EH (cell line): ENCODE measurements at places on chromosomes 6 and 20.
A peak's percentile ranks its signal among the peaks of the same experiment; 100 is the strongest.

DNA sequence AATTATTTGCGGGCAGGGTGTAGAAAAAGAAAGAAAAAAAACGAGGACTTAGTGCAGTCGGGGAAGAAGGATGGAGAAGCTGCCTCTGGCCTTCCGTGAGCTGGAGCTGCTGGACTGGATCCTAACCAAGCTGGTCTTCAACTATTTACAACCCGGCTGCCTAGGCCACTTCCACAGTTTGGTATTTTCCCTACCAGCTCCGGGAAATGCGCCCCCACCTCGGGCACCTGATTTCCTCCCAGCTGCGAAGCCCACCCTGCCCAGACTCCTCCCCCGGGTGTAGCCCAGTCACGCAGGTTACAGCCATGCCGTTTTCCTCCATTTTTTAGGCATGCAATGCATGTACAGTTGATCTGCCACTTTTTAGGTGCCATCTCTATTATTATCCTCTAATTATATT, 21.2 kb downstream of the THEMIS start:
- DNase-seq = peak; percentile 24

GRCh38 chr6:138682704-138683527, 90.7 kb upstream of the CCDC28A start:
- DNase-seq = peak; percentile 72

- DNase-seq = no peak
These were observed 156.4 kb upstream of the AKIRIN2 start for GRCh38 chr6:87858440-87858839.

DNA sequence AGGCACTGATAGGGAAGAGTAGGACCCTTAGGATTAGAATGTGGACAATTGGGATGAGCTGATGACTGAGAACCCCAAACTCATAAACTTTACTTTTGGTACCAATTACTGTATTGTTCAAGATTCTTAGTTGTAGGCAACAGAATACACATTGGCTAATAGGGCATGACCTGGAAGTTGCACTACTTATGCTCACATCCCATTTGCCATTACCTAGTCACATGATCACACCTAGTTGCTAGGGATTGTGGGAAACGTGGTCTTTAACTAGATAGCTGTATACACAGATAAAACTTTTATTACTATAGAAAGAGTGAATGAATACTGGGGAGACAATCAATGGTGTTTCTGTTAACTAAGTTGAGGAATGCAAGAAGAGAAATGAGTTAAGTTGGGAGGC, 113.4 kb upstream of the AKIRIN2 start:
- no peak for DNase-seq

- DNase-seq = no peak
These were observed 28.3 kb downstream of the UST start for GRCh38 chr6:148775161-148775560.

GRCh38 chr6:20464041-20464440, 62.4 kb downstream of the E2F3 start:
- DNase-seq = no peak

- DNase-seq = peak; percentile 67
These were observed 202.0 kb upstream of the RNF24 start for GRCh38 chr20:4217349-4217841.

DNA sequence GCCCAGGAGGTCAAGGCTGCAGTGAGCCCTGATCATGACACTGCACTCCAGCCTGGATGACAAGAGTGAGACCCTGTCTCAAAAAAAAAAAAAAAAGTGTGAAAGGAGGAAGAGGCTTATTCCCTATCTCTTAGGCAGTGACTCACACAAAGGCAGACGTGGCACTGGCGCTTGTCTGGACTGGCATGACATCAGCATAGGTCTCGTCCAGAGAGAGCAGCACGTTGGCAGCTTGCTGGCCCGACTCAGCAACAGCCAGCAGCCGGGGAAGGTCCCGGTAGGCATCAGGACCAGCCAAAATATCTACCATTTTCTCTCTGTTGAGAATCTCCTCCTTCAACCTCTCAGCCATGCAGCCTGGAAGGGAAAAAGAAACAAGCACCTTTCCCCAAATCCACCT, 14.1 kb downstream of the CDK5RAP1 start:
- peak; percentile 57 for DNase-seq

DNA sequence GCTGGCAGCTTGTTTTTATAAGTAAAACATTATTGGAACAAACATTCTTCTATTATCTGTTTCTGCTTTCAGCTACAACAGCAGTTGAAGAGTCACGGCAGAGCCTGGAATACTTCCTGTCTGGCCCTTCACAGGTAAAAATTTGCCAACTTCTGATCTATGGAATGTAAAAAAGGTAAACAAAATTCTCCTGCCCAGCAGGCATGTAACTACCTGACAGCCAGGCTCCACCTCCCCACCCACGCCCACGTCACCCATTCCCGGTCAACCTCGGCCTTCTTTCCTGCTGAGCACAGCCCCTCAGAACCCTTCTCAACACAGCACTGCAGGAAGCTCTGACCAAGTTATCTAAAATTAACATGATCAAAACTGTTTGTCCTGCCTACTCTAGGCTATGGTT, 166.0 kb downstream of the DLL1 start:
- no peak for DNase-seq

DNA sequence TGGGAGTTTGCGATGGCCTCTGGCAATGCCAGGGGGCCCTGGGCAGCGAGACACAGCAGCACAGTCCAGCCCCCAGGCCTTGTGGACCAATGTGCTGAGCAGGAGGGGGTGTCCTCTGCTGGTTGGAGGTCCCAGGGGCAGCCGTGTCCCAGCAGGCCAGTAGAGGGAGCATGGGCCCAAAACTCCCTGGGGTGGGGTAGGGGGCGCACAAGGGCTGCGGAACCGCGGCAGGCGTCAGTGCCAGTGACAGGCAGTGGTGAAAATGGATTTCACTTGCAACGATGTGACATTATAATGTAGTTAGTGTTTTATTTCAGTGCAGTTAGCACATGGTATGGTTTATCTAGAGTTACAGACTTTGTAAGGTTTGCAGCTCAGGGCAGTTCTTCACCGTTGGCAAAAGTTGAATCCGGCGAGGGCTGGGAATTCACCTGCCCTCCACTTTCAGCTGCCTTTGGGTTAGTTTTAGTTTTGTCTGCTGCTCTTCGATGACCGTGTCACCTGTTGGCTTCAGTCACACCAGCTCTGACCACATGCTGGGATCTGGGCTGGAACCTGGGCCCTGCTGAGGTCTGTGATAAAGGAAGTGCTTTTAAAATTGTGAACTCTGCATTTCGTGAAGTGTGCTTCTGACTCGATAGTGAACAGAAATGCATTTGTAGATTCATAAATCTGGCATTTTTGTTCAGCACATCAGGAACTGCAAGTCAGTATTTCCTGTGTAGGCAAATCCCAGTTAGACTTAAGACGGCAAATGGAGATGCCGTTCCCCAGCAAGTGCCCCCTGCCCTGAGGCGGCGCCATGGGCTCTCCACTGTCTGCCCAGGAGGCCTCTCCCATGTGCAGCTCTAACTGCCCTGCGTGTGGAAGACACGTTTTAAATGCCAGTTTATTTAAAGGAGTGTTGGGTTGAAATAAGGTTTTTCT, 46.8 kb downstream of the PYGB start:
- DNase-seq = peak; percentile 66

GRCh38 chr6:149918151-149918905, 4.6 kb downstream of the RAET1G start:
- no peak for DNase-seq

GRCh38 chr6:26128013-26128771, 41.0 kb downstream of the HFE start:
- no peak for DNase-seq

GRCh38 chr6:102356170-102356569, 962.7 kb downstream of the GRIK2 start:
- DNase-seq = no peak

DNA sequence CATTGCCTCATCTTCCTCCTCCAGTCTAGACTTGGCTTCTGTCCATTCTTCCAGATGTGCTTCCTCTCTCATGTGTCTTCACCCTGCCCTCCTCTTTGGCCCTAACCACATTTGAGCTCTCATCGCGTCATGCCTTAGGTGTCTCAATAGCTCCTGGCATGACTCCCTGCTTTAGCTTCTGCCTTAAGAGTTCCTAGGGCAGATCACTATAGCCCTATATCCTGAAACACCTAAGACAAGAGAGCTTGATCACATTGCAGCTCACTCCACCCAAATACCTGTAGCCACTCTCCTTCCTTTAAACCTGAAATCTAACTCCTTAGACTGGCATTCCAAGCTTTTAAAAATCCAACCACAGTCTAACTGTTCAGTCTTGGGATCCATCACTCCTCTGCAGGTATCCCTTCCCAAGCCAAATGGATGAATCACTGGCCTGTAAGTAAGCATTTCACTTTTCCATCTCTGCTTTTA, 69.0 kb upstream of the STXBP5 start:
- peak; percentile 38 for DNase-seq

GRCh38 chr20:19466206-19466928, 253.9 kb downstream of the SLC24A3 start:
- DNase-seq = no peak

GRCh38 chr20:57241363-57241991, 25.0 kb downstream of the BMP7 start:
- no peak for DNase-seq
